ENCODE measurements at places on chromosomes 3 and 15.

DNA sequence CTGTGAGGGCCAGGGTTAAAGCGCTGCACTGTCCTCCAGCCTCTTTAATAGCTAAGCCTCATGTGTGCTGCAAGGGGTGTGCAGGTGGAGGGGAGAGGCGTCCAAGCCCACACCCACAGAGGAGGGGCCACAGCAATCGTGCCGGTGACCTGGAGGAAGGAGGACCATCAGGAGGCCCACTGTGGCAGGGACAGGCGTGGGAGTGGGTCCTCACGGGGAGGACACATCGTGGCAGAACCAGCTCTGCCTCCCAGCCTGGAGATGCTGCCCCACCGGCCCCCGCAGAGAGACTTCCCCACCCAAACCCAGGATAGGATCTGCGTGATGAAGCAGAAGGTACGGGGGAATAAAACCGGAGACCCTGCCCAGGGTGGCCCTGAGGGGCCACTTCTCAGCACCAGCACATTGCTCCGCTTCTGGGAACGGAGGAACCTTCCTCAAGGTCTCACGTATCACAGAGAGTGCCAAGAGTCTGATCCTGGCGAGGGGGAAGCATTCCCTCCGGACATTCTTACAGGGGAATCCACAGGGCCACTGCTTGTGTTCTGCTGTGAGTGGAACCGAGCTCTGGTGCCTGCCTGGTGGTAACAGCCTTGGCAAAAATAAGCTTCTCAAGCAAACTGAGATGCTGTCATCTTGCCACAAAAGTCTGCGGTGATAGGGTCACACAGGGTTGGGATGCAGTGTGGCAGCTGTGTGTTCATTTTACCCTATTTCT, 199.8 kb downstream of the XXYLT1 start:
- no peak for DNase-seq

GRCh38 chr15:58479941-58480340, 48.1 kb downstream of the LIPC start:
- DNase-seq, result no peak

DNA sequence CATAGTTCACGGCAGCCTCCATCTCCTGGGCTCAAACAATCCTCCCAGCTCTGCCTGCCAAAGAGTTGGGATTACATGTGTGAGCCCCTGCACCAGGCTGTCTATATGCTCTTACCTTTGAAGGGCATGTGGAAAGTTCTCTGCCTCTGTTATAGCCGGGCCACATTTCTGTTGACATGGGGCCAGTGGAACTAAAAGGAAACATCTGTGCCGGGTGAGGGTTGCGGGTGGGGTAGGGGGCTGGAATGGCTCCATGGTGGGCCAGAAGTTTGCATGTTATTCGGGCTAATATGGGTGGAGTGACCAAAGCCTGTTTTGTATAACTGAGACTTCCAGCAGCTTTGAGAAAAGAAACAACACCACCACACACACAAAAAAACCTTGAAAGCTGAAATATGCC, 8.3 kb upstream of the CLEC3B start:
- DNase-seq, result no peak

- DNase-seq, result no peak
Measured at GRCh38 chr3:18351823-18352744, 73.1 kb downstream of the SATB1 start.

- DNase-seq, result no peak
Measured at GRCh38 chr3:187550446-187550845, 119.7 kb downstream of the SST start.

GRCh38 chr15:70047386-70048197, 50.1 kb downstream of the TLE3 start:
- no peak for DNase-seq

DNA sequence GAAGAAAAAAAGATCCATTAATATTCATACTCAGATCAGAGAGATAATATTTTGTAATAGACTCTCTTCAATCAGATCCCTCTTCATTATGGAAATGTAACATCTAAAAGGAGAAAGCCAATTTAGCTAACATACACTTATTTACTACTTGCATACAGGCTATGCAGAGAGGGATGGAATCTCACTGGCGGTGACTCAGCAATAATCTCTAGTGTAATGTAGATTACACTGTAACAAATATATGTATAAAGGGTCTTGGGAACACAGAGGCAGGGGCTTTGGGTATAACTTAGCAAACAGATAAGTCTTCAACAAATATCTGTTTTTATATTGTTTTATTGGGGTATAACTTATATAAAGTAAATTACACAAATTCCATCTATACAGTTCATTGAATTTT, 69.6 kb downstream of the CGNL1 start:
- no peak for DNase-seq

DNA sequence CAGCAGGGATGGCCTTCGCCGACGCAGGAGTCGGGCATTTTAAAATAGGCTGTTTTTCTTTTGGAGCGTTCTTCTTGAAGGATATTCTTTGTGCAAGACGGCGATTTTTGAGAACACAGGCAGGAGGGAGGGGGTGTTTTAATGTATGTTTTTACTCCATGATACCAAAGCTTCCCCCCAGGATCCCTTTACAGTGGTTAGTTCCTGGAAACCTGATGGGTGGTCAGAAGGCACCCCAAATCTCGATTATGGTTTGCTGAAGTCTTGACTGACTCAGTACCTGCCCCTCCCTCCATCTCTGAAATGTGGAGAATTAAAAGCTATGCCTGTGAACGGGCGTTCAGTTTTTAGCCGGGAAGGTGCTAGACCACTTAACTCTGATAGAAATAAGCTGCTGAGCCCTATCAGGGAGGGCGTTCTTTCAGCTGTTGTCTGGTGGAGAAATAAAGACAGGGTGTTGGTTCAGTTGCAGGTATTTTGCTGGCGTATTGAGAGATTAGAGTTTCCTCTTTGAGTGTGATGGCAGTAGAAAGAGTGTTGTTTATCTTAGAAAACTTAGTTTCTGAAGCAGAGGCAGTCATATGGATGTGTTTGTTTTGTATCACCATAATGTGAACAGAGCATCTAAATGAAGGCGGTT, 3.4 kb downstream of the IGF1R start:
- no peak for DNase-seq

DNA sequence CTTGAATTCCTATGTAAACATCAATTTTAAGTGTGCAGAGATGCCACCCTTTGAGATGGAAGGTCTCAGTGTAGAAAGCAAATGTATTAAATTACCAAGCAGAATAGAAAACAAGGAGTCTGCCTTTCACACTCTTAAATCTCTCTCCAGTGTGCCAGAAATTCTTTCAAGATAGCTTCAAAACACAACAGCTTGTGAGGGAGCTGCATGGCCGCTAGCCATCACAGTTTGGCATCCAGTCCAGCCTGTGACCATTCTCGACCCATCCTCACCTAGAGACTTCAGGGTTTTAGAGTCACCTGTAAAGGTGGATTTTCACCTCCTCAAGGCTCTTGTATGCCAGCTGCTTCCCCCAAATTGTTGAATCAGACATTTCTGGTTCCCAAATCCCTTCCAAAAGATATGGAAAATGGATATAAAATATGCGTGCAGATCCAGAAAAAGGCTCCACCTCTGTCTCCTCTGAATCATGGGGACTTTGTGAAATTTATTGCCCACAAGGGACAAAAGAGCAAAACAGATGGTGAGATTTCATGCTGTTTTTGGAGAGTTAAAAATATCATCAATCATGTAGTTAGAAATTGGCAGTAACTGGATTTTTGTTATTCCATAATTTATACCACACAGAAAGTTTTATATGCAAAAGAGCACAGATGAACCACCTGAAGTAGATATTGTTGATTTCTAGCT, 114.2 kb upstream of the THRB start:
- DNase-seq, result no peak

GRCh38 chr15:91946075-91946474, 92.6 kb downstream of the SLCO3A1 start:
- no peak for DNase-seq

DNA sequence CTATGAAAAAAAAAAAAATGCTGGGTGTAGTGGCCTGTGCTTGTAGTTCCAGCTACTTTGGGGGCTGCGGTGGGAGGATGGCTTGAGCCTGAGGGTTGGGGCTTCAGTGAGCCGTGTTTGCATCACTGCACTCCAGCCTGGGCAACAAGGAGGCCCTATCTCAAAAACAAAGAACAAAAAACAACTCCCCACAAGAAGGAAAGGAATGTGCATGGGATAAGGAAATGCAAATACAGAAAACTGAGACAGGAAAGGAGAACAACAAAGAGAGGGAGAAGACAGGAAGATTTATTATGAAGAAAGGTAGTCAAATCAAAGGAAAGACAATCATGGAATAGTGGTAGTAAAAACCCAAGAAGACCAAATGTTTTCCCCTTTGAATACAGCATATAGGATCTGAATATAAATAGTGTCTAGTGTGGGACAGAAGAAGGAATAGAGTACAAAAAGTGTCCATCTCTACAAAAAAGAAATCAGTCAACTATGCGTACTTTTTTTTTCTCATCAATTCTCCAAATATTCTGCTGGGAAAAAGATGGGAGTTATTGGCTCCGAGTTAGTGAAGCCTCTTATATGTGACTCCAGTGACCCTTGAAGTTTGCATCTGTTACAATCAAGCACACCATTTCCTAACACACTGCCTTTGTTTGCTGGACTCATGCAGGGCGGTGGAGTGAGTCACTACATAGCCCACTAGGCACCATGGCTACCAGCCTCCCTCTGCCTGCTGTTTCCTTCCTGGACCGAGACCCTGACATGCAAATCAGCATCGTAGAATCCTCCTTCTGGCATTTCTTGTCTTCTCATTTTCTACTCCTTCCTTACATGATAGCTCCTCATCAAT, 101.2 kb upstream of the PTX3 start:
- peak; percentile 84 for DNase-seq

DNA sequence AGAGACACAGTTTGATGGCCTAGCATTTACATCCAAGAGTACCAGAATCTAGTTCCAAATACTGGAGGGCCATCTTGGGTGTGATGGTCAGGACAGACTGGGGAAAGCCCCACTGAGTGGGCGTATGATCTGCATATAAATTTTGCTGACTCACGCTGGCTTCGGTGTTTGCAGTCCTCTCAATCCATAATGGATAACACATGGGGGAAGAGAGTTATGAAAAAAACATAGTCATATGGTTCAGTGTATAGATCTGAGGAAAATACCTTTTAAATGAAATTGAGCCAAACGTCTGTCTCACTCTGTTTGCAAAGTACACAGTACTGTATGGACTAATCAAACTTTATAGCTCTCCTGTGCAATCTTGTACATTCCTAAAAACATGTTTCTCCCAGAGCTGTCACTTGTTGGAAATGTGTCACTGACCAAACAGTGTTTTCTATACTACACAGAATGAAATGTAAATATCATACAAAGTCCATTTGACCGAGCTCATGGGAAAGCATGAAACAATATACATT, 125.3 kb upstream of the THBS1 start:
- no peak for DNase-seq

- peak; percentile 96 for DNase-seq
Measured at GRCh38 chr15:81000624-81001151, at the start of gene TLNRD1. Gene TLNRD1 (plus strand): TSS chr15:81000923. CDS start chr15:81002272, 1,349 bp downstream.

GRCh38 chr15:27672537-27672936, 426.6 kb downstream of the OCA2 start:
- DNase-seq, result no peak

GRCh38 chr3:12415014-12415680, 69.1 kb upstream of the TSEN2 start:
- DNase-seq, result no peak

- DNase-seq, result peak; percentile 12
Measured at GRCh38 chr3:69439643-69440270, 53.9 kb upstream of the FRMD4B start.

All from Calu3 (cell line).